ENCODE measurements at places on chromosomes 5 and 9.

DNA sequence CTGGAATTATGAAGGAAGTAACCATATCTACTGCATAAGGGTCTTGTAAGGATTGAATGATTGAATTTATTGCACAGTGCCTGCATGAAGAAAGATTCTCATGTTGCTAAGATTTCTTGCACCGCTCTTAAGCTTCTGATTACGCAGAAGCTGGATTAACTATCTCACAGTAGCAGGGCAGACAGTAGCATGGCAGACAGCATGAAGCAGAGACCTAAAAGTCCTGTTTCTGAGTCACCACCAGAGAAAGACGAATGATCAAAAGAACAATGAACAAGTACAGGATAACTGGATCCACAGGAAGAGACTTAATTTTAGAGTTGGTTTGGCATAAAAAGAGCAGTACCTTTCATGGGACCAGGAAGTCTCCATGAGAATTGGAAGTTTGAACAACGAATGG is 142.4 kb downstream of the MAPKAP1 start:
- no peak for DNase-seq

GRCh38 chr9:134933076-134933659 is 15.5 kb upstream of the FCN1 start:
- DNase-seq: no peak

- no peak for DNase-seq
Observed at GRCh38 chr9:99433555-99433954, 211.5 kb downstream of the SEC61B start.

- DNase-seq: no peak
Observed at GRCh38 chr5:19777363-19777762, 210.6 kb downstream of the CDH18 start.

- peak; percentile 20 for DNase-seq
Observed at GRCh38 chr5:140131967-140132409, 6.3 kb downstream of the IGIP start.

GRCh38 chr9:122996586-122996985 is 36.9 kb upstream of the GPR21 start:
- no peak for DNase-seq

- DNase-seq: no peak
Observed at GRCh38 chr5:172076761-172077244, 70.4 kb upstream of the FBXW11 start.

- DNase-seq: no peak
Observed at GRCh38 chr5:96447949-96448348, 14.9 kb upstream of the PCSK1 start.

Data from mesothelial cell of epicardium (in vitro differentiated cells).